H1 (cell line): ENCODE measurements at places on chromosomes 12 and 14. TPM values are rescaled to one million over a fixed set of nuclear protein-coding genes. Genes with fewer than 3 reads are reported as not detected.

DNA sequence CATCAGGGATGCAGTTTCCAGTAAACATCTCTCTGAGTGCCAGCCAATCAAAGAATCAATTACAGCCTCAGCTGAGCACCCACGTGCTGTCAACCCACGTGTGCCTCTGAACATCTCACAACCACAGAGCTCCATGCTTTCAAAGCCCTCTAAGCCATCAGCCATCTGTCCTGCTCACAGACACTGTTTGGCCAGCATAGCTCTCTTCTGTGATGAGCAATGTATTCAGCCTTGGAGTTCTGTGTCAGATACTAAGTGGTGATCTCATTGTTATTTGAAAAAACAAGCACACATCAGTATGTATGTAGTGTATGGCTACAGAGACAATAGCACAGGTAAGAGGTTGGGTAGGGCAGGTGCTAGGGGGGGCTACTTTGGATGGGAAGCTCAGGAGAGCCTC is 94.3 kb downstream of the RGS6 start:
- no peaks in the 10 kb centered on the region for H3K27me3 ChIP-seq
- no peak overlapping the region for H3K4me3 ChIP-seq
- no peaks in the 10 kb centered on the region; the same call in 1 of the 2 replicates for H3K4me1 ChIP-seq

GRCh38 chr12:49295082-49295936 is at the start of gene PRPH:
Gene PRPH (plus strand): TSS chr12:49295147. CDS start chr12:49295201, 54 bp downstream.
- no peak within 1 kb of the TSS for H3K27ac ChIP-seq
- H3K4me3 ChIP-seq = peak within 1 kb of the TSS; percentile 25; the same call in 1 of the 2 replicates
- peaks cover 22% of the 10 kb centered on the region for H3K4me1 ChIP-seq

- H3K4me1 ChIP-seq = no peaks in the 10 kb centered on the region
- no peaks in the 10 kb centered on the region for H3K27me3 ChIP-seq
- H3K36me3 ChIP-seq = no peaks in the 10 kb centered on the region
- H3K27ac ChIP-seq = no peak overlapping the region
These were observed 1.6 kb downstream of the LRRC74A start for GRCh38 chr14:76827696-76828296.

GRCh38 chr14:68984686-68985085 is 5.6 kb upstream of the ACTN1 start:
- no peaks in the 10 kb centered on the region for H3K27me3 ChIP-seq
- H3K4me1 ChIP-seq = no peaks in the 10 kb centered on the region
- no peak for DNase-seq
- no peaks in the 10 kb centered on the region for H3K36me3 ChIP-seq
- H3K27ac ChIP-seq = no peak overlapping the region

DNA sequence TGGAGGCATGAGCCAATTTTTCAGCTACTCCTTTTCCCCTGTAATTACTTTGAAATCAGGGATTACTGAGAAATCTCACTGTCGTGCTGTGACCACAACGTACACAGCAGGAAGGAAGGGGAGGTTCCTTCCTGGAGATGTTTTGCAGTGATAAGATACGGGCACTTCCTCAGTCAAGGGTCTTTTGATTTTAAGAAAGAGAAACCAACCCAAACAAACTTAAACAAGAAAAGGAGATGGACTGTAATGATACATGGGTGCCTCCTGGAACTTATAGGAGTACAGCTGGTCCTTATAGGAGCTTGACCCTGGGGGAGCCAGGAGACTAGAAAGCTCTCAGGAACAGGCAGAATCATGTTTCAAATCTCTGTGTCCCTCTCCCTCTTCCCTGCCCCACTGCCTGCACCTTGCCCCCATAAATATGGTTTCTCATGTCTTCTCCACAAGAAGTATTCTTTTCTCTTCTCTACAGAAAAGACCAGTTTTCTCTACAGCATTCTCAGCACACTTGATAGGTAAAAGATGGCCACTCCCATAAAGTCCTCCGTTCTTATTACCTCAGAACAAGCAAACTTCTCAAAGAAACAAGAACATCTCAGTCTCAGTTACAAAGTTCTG is 281.1 kb upstream of the AMIGO2 start:
- DNase-seq = no peak
- H3K4me3 ChIP-seq = no peak overlapping the region
- no peaks in the 10 kb centered on the region for H3K36me3 ChIP-seq
- no peak overlapping the region for H3K27ac ChIP-seq
- no peaks in the 10 kb centered on the region for H3K4me1 ChIP-seq

- no peak overlapping the region for H3K27ac ChIP-seq
- no peak overlapping the region for H3K4me3 ChIP-seq
- H3K27me3 ChIP-seq = no peaks in the 10 kb centered on the region
- no peaks in the 10 kb centered on the region for H3K4me1 ChIP-seq
- H3K36me3 ChIP-seq = no peaks in the 10 kb centered on the region
These were observed 54.3 kb downstream of the DRAM1 start for GRCh38 chr12:101931498-101932326.

DNA sequence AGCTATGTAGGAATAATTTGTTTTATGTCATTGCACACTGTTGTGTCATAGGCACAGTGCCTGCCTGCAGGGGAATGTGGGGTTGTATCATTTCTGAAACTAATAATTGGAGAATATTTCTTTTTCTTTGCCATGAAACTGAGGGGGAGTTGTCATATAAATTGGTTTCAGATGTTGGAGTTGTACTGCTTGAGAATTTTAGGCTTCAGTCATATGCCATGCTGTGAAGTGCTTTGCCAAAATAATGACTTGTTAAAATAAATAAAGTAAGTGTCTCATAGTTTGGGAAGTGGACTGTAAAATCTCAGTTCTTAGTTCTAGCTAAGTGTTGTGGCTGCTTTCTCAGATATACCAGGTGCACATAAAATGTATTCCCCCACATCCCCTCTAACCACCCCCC is 116.8 kb downstream of the DAAM1 start:
- DNase-seq = no peak
- no peaks in the 10 kb centered on the region for H3K27me3 ChIP-seq
- no peaks in the 10 kb centered on the region for H3K36me3 ChIP-seq
- H3K27ac ChIP-seq = no peak overlapping the region
- no peaks in the 10 kb centered on the region for H3K4me1 ChIP-seq

DNA sequence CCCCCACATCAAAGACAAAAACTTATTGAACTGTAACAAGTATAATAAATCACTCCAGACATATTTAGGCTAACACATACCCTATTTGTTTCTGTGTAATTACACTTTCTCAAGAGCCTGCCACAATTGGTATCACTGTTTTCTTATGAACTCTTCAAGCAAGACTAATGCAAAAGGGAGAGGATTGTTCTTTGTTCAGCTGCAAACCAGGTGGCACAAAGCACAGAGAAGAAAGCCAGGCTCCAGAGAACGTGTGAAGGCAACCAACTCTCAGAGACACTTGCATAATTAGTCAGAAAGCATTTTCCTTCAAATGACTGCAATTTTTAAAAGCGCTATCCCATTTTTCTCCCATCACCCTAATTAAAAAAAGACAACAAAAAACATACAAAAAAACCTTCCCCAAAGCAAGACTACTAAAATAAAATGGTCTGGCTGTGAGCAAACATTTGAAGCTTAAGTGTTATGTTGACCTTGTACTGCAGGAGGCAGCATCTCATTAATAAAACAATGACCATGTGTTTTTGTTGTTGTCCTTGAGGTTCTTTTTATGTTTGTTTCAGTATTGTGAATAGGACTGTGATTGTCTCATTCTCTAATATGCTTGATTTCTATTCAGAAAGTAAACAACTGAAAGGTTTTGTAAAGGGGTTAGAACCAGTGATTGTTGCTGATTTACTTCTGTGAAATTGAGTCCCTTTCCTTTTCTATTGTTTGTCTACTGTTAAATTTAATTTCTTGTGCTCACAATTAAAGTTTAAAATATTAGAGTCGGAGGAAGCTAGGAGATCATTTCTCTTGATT is 452.7 kb upstream of the PDE3A start:
- H3K27me3 ChIP-seq = no peaks in the 10 kb centered on the region
- H3K4me3 ChIP-seq = no peak overlapping the region
- H3K27ac ChIP-seq = no peak overlapping the region
- peaks cover 7% of the 10 kb centered on the region; the same call in 1 of the 2 replicates for H3K4me1 ChIP-seq

DNA sequence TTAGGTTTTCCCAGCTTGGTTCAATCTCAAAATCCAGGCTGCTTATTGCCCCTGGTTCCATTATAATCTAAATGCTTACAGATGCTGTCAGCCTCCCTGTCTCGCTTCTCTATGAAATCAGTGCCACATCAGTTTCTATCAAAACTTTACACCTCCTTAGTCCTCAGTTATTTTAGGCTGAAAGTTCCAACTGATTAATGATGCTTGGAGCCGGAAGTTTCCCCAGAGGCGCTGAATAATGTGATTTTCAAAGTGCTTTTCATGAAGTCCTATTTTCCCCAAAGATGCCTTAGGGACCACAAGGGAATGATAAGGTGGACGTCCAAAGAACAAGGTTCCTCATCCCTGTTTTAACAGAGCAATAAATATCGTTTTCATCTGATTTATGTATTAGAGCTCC is 262.4 kb upstream of the RMST start:
- H3K4me3 ChIP-seq = no peak overlapping the region
- DNase-seq = no peak
- H3K27me3 ChIP-seq = no peaks in the 10 kb centered on the region
- no peak overlapping the region for H3K27ac ChIP-seq

GRCh38 chr14:93161411-93161940 is 23.2 kb downstream of the MOAP1 start:
- no peaks in the 10 kb centered on the region for H3K4me1 ChIP-seq
- no peak overlapping the region for H3K27ac ChIP-seq
- no peaks in the 10 kb centered on the region for H3K36me3 ChIP-seq
- no peak overlapping the region for H3K4me3 ChIP-seq

DNA sequence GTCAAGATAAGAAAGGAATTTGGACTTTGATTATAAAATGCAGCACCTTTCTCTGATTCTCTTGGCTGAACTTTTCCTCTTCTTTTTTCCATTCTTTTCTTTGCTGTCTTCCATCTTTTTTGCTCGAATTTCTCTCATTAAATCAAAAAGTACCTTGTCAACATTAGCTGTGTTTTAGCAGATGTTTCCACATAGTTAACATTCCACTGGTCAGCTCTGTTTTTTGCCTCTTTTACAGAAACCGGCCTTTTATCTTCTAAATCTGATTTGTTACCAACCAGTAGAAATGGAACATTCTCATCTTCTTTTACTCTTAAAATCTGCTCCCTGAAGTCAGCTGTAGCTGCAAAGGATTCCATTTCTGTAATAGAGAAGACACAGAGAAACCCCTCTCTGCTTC is 71.1 kb upstream of the SYT1 start:
- no peak overlapping the region for H3K27ac ChIP-seq
- no peaks in the 10 kb centered on the region for H3K36me3 ChIP-seq
- DNase-seq = no peak

DNA sequence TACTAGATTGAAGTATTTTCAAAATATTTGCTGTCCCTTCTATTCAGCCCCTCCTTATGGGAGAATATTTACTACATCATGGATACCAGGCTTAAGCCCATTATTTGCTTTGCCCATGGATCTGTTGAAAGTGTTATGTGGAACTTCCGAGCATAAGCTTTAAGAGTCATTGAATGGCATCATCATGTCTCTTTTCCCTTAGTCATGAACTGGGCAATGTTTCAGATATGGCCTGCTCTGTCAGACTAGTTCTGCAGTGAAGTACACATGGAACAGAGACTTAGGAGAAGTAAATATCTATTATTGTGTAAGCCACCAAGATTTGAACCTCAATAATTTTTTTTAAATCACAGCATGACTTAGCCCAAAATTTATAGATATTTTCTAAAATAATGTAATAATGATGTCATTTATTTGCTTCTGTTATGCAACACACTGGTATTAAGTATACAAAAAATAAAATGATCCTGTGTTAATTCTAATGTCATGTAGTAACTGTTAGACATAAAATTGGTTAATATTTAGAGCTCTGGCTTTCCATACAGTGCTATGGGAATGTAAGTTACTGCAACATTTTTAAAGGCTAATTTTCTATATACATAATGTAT is 1097.3 kb downstream of the SLC16A7 start:
- no peaks in the 10 kb centered on the region for H3K27me3 ChIP-seq
- H3K4me1 ChIP-seq = no peaks in the 10 kb centered on the region
- no peaks in the 10 kb centered on the region for H3K36me3 ChIP-seq
- H3K27ac ChIP-seq = no peak overlapping the region

GRCh38 chr14:105937253-105938054 is 411.1 kb downstream of the TMEM121 start:
- H3K36me3 ChIP-seq = no peaks in the 10 kb centered on the region
- no peak overlapping the region for H3K27ac ChIP-seq
- no peaks in the 10 kb centered on the region for H3K27me3 ChIP-seq
- no peak overlapping the region for H3K4me3 ChIP-seq
- H3K4me1 ChIP-seq = no peaks in the 10 kb centered on the region
- DNase-seq = no peak

DNA sequence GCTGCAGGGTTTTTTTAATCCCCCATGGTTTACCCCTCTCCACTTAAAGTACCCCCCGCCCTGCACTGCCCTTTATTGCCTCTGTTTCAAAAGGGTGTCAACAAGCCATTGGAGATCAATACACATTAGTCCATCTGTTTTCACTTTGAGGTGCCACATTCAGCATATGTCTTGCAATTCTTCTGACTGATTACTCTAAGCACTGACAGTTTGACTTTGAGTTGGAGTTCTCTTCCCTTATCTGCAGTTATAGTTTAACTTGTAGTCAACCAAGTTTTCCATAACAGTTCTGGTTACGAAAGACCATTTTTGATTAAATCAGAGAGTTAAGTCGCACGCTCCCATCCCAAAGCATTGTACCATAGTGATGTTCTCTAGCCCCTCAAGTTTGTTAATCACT is 260.8 kb upstream of the TBX3 start:
- no peak overlapping the region for H3K4me3 ChIP-seq
- DNase-seq = no peak
- H3K27me3 ChIP-seq = no peaks in the 10 kb centered on the region
- no peak overlapping the region for H3K27ac ChIP-seq
- no peaks in the 10 kb centered on the region for H3K4me1 ChIP-seq
- H3K36me3 ChIP-seq = no peaks in the 10 kb centered on the region

DNA sequence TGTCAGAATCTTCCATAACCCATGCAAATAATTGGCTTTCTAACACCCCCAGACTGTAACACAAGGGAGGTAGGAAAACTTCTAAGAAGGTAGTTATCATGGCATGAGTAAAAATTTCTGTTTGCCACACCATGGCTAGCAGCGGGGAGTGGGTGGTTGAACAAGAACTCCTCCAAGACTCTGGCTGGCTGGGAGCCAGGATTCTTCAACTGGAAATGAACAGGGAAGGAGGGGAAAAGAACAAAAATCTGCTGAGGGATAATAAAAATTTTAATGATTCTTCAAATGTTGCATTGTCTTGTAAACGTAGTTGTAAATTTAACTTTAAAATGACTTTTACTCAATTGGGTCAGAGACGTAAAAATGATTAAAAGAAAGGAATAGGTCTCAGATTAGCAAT is 78.9 kb downstream of the AKAP6 start:
- no peak overlapping the region for H3K27ac ChIP-seq
- no peaks in the 10 kb centered on the region for H3K36me3 ChIP-seq
- no peak overlapping the region for H3K4me3 ChIP-seq
- H3K27me3 ChIP-seq = no peaks in the 10 kb centered on the region

GRCh38 chr12:97024393-97024792 is 117.3 kb downstream of the NEDD1 start:
- DNase-seq = no peak
- H3K4me3 ChIP-seq = no peak overlapping the region
- no peaks in the 10 kb centered on the region for H3K36me3 ChIP-seq

OR4K2 gene
- total RNA-seq = not detected in 2 replicates

C14orf132 gene
- total RNA-seq = 32.0 and 32.5 TPM in 2 replicates

OVCH1 gene
- total RNA-seq = 0.07 and 0.10 TPM in 2 replicates

KRT71 gene
- total RNA-seq = not detected in 2 replicates

FGF23 gene
- total RNA-seq = 0.42 and 0.67 TPM in 2 replicates
